ENCODE measurements at places on chromosomes 3 and 15. TPM values are rescaled to one million over a fixed set of nuclear protein-coding genes. Genes with fewer than 3 reads are reported as not detected.

DNA sequence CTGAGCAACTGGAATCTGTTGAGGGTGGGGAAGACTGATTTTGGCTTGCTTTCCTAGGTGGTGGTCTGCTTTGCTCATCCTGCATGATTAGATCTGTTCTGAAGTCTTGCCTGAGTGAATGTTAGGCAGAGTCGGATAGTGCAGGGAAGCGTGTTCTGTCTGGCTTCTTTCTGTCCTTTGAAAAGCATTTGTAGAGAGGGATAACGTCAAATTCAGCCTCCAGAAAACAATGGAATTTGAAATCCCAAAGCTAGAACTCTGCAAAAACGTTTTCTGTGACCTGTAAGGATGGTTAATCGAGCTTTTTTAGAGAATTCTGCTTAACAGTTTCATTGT, 1.4 kb downstream of the GLCE start:
- no peaks in the 10 kb centered on the region for H3K27me3 ChIP-seq
- H3K36me3 ChIP-seq: no peaks in the 10 kb centered on the region
- peaks cover 11% of the 10 kb centered on the region for H3K4me1 ChIP-seq

DNA sequence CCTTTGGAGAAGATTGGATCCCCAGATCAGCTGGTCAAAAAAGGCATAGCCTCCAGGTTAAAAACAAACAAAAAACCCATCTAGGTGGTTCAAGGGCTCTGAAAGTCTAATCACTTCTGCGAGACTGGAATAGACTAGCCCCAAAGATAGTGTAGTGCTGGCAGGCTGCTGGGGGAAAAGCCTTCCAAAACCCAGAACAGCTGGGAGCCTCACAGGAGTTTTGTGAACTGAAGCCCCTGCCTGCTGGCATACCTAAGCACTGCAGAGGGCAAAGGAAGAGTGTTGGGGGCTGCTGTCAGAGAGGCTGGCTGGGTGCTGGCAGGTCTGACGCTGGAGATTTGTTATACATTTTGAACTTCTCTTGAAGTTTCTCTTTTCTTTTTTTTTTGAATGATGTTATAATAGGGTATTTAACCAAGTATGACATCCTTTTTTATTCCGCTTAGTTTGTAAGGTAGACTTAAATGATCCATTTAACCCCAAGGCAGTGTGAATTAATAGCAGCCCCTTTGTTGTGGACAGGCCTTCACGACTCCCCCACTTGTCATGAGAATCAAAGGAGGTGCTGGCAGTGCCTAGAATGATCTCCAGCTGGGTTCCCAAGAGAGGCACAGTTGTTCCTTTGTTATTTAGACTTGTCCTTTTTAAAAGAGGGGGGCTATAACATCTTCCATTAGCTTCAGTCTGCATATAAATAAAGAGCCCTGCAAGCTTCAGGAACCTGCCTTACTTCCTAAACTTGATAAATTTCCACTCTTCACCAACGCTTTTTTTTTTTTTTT, 53.9 kb downstream of the CRTC3 start:
- peaks cover 49% of the 10 kb centered on the region for H3K4me1 ChIP-seq
- H3K27me3 ChIP-seq: no peaks in the 10 kb centered on the region
- peaks cover 3% of the 10 kb centered on the region for H3K36me3 ChIP-seq
- H3K27ac ChIP-seq: no peak overlapping the region

DNA sequence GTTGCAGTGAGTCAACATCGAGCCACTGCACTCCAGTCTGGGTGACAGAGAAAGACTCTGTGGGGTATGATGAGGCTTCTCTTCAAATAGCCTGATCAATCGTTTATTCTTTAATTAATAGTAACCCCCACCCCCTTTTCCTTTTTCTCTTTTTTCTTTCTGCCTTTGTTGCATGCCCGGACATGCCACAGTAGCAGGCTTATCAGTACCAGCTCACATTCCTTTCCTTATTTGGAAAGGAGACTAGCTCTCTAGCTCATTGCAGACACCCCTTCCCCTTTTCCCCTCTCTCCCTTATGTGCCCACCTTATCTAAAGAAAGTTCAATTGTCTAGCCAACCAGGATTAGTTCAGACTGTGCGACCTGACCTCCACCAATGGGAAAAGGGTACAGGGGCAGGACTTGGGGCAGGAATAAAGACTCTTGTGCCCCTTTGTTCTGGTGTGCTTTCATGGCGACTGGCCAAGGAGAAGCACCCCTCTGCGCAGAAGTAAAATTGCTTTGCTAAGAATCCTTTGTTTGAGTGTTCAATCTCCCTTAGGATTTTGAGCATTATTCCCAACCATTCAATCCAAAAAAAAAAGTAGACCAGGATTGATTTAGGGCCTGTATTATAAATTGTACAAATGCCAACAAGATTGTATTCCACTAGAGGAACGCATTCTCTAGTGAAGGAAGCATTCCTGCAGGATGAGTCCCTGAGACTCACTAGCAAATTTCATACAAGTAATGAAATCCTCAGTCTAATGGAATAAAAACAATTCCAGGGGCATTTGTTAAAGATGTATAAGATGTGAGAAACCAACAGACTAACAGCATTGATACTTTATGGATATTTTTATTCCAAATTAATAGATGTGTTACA, 95.8 kb upstream of the SNRPN start:
- H3K4me3 ChIP-seq: no peak overlapping the region
- peaks cover 8% of the 10 kb centered on the region for H3K27me3 ChIP-seq
- no peaks in the 10 kb centered on the region for H3K36me3 ChIP-seq

GRCh38 chr3:79414806-79415205, 353.0 kb downstream of the ROBO1 start:
- no peak overlapping the region for H3K27ac ChIP-seq
- H3K36me3 ChIP-seq: no peaks in the 10 kb centered on the region
- H3K4me3 ChIP-seq: no peak overlapping the region
- H3K4me1 ChIP-seq: no peaks in the 10 kb centered on the region

GRCh38 chr3:98645039-98645438, 51.6 kb upstream of the CPOX start:
- H3K4me3 ChIP-seq: no peak overlapping the region
- H3K4me1 ChIP-seq: no peaks in the 10 kb centered on the region
- no peak overlapping the region for H3K27ac ChIP-seq
- no peaks in the 10 kb centered on the region for H3K36me3 ChIP-seq

- H3K4me1 ChIP-seq: no peaks in the 10 kb centered on the region
- H3K36me3 ChIP-seq: no peaks in the 10 kb centered on the region
- peaks cover 13% of the 10 kb centered on the region for H3K27me3 ChIP-seq
- H3K4me3 ChIP-seq: no peak overlapping the region
- H3K27ac ChIP-seq: no peak overlapping the region
Measured at GRCh38 chr3:57062101-57062631, 1.7 kb downstream of the SPATA12 start.

DNA sequence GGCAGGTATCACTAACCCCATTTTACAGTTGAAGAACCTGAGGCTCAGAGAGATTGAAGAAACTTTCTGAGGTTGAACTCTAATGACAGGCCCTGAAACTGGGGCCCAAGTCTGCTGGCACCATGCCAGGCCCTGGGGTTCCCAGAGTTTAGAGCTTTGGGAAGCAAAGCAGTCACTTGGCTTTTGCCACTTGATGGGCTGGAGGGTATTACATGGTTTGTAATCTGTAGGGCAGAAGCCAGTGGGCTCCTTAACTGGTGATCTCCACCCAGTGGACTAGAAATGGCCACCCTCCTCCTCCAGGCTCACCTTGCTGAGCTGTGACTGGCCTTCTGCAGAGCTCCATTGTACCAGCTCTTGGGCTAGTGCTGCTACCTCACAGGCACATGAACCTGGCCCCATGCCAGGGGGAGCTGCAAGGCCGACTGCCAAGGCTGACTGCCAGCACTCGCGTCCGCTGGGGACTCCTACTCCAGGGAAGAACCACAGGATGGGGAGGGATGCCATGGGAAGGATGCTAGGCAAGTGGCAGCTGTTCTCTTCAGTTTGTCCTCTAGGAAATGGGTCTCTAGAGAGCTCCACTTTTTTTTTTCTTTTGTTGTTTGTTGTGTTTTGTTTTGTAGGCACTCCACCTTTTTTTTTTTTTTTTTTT, 104.8 kb downstream of the ETFA start:
- H3K27ac ChIP-seq: no peak overlapping the region
- H3K4me3 ChIP-seq: no peak overlapping the region
- H3K27me3 ChIP-seq: no peaks in the 10 kb centered on the region
- H3K4me1 ChIP-seq: no peaks in the 10 kb centered on the region

The TRH gene
- total RNA-seq: not detected

The PLAAT1 gene
- not detected for total RNA-seq
